Stimulated activated CD4-positive, alpha-beta T cell treated with anti-CD3 and anti-CD28 coated beads, Interleukin-12 subunit alpha, Interleukin-12 subunit beta, amount 100 ng/mL, for 4 hours (primary cell): ENCODE measurements at places on chromosomes 16 and 17.

DNA sequence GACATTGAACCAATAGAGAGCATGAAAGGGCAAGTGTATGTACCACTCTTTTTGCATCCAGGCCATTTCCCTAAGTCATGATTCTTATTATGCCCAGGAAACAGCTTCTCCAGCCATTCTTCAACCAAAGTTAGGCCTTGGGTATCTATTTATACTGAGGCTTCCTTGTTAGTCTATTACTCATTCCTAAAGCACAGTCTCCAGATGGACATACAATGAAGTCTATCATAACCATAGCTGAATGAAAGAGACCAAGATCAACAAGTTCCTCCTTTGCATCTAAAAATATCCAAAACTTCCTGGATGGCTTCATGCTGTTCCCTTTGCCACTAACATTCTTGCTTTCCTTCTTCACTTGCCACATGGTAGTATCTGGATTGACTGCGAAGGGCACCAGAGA is 265.9 kb downstream of the CDH8 start:
- DNase-seq, result no peak

- DNase-seq, result no peak
These were observed 2.2 kb downstream of the HS3ST6 start for GRCh38 chr16:1915732-1916639.

GRCh38 chr17:47611372-47612350 is 38.1 kb upstream of the KPNB1 start:
- no peak for DNase-seq

- no peak for DNase-seq
These were observed 27.7 kb downstream of the CDIP1 start for GRCh38 chr16:4510747-4511426.

DNA sequence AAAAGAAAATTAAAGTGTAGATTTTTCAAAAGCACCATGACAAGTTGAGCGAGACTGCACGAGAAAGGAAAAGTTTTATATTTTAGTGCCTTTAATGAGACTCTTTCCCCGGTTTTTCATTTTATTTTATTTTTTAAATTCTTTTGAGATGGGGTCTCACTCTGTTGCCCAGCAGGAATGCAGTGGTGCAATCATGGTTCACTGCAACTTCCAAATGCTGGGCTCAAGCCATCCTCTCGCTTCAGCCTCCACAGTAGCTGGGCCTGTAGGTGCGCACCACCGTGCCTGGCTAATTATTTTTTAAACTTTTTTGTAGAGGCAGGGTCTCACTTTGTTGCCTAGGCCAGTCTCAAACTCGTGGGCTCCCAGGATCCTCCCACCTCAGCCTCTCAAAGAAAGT is 5.7 kb upstream of the ATP2A3 start:
- DNase-seq, result no peak

GRCh38 chr17:43671031-43671692 is 9.4 kb upstream of the MEOX1 start:
- DNase-seq, result no peak

DNA sequence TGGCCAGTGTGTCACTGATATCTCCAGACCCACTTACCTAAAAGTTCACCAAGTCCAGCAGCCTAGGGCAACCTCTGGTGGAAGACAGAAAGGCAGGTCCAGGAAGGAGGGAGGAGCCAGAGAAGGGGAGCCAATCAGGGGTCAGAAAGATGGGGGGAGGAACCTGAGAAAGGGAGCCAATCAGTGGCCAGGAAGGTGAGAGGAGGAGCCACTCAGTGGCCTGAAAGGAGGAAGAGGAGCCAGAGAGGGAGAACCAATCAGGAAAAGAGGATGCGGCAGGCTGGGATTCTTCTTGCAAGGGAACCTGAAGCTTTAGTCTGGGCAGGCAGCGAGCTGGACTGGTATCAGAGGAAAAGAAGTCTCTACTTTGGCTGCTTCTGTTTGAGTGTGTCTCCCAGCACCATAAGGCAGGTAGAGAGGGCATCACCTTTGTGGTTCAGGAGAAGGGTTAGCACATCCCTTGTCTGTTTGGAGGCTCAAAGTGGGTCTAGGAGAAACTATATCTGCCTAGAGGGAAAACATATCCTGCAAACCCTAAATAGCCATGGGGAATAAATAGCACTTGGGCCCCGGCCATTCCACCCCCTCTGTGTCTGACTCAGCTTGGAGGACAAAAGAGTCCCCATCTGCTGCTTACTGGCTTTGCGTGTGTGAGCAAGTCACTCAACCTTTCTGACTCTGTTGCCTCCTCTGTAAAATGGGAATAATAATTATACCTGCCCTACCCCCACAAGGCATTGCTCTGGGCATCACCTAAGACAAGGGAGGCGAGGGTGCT is 43.4 kb upstream of the CRHR1 start:
- DNase-seq, result no peak

GRCh38 chr17:70169709-70170597 is 621 bp downstream of the KCNJ2 start:
- DNase-seq, result no peak

- DNase-seq, result no peak
These were observed 161.3 kb downstream of the WSCD1 start for GRCh38 chr17:6231465-6231864.

GRCh38 chr17:76679239-76679638 is 31.5 kb downstream of the MXRA7 start:
- DNase-seq, result no peak

DNA sequence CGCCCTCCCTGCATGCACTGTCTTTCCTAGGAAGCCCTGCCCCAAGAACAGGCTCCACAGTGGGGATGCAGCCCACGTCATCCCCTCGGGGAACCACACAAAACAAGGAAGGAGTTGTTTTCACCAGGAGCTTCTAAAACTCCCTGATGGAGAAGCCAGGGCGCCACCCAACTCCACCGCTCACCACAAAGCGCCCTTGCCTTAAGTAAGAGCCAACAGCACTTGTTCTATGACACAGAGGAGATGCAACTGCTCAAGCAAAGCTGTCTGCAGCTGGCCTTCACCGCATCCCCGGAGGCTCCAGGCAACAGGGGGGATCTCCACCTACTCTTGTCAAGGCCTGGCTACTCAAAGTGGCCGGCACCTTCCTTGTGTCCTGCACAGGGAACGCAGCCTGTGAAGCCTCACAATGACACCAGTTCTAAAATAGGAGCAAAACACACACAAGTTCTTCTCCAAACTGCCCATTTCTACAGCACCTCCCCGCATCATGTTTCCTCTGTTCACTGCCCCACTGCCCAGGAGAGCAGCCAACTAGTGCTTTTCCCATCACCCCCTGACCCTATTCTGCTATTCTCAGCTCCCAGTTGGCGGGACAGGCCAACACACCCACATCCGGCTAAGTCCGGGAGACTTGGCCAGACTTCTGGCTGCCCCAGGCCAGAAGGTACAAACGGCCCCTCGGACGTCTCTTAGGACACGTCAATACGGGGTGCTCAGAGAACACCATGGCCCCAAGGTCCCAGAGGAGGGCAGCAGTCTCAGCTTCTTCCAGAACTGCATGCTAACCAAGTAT is 24.2 kb downstream of the MPG start:
- DNase-seq, result no peak

DNA sequence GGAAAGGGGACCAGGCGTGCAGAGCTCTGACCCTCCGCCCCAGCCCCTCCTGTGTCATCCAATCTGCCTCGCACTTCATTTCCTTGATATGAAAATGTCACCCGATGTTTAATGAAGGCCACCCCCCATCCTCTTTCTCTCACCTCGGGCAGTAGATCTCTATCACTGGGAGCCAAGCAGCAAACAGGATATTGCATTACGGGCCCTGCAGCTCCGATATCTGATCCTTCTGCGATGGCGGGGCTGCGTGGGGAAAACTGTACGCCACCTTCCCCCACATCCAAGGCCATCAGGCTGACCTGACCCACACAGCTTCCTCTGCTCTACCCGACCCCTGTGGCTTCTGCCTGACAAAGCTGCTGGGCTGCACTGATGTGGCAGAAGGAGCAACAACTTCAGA is 74.9 kb downstream of the DYNLRB2 start:
- no peak for DNase-seq
